Astrocyte of the cerebellum (primary cell): ENCODE measurements at places on chromosomes 13 and 19.

- DNase-seq: no peak
Observed at GRCh38 chr13:113106711-113107351, 1.2 kb downstream of the F7 start.

DNA sequence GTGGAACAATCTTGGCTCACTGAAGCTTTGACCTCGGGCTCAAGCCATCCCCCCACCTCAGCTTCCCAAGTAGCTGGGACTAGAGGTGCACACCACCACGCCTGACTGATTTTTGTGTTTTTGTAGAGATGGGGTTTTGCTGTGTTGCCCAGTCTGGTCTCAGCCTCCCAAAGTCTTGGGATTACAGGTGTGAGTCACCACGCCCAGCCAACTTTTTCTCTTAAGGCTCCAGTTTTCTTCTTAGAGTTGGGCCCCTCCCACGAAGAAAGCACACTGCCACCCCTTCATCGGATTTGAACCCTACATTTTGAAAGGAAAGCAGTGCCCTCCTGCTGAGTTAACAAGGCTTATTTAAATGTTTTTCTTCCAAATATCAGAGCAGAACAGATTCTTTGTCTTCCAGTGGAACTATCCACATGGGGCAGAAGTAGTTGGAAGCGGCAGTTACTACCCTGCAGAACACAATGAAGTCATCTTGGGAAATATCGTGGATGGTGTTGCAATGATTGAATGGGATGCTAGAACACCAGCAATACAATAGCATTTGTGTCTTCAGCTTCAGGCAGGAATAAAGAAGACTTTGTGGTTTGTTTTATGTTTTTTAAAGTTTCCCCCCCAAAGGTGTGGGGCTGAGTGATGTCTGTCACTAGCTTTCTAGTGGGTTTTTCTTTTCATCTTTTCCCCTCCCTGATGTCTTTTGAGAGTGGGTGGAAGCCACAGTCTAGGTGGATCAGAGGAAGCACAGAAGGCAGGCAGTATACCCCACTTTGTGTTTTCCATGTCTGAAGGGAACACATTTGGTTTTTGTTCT is 8.9 kb downstream of the ACTN4 start:
- peak; percentile 50 for DNase-seq

GRCh38 chr19:33774751-33775150 is 21.9 kb upstream of the KCTD15 start:
- DNase-seq: no peak

DNA sequence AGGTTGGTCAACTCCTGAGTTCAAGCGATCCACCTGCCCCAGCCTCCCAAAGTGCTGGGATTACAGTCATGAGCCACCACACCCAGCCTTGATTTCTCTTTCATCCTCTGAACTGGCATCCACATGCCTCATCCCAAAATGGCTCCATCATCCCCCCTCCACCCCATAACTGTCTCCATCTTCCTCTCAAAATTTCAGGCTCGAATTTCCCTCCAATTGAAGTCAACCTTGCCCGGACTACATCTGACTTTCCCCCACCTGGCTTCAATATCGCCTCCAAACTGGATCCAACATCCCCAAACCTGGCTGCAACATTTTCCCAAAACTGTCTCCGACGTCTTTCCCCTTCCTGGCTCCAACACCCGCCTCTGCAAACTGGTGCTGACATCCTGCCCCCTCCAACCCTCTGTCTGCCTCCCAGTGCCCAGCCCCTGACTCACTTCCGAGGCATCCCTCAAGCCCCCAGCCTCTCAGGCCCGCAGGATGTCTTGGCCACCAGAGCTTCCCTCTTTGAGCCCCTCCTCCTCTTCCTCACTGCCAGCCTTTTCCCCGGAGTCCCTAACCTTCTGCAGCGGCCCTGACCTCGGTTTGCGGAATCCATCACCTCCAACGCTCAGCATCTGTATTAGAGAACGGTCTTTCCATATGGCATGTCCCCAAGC is 943 bp downstream of the EXOC3L2 start:
- no peak for DNase-seq

- DNase-seq: no peak
Observed at GRCh38 chr19:31513841-31514240, 164.6 kb upstream of the TSHZ3 start.

DNA sequence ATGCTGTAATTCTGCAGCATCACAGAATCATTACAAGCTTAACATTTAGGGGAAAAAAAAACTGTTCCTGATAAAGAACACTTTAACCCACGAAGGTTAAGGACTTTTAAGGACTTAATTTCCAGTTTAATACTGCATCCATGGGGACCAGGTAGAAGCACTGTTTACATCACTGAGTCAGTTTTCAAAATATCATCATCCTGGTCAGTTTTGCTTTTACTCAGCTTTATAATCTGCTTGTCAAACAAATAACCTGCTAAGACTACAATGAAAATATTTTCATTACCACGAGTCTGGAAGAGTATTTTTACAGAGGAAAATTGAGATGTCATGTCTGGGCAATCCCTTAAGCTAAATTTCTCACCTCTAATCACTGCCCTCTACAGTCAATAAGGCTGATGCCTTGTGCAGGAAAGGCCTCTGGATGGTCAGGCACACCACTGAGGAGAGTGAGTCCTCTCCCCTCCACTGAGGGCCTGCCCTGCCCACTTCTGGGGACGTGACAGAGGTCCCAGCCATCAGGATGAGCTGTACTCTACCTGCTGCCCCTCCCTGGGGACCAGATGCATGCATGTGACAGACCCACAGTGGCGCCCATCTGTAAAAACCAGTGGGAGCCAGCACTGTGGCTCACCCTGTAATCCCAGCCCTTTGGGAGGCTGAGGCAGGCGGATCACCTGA is 31.0 kb downstream of the FOXO1 start:
- DNase-seq: no peak

GRCh38 chr13:67023130-67023876 is 206.8 kb downstream of the PCDH9 start:
- peak; percentile 99 for DNase-seq

DNA sequence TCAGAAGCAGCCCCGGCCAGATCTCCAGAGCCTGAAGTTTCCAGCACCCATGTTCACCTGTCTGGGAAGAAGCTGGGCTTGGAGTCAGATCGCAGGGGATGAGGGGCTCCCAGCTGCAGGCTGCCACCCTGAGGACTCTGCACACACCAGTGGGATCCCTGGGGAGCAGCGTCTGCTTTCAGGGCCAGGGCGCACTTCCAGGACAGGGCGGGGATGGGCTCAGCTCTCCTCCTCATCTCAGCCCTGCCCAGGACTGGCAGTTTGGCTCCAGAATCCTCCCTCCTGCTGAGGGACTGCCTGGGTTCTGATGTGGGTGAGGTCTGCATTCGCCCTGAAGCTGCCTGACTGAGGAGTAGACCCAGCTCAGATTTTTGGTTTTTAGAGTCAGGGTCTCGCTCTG is 3.5 kb downstream of the SLC7A9 start:
- no peak for DNase-seq

GRCh38 chr13:24716446-24716845 is 36.2 kb downstream of the ATP12A start:
- no peak for DNase-seq

DNA sequence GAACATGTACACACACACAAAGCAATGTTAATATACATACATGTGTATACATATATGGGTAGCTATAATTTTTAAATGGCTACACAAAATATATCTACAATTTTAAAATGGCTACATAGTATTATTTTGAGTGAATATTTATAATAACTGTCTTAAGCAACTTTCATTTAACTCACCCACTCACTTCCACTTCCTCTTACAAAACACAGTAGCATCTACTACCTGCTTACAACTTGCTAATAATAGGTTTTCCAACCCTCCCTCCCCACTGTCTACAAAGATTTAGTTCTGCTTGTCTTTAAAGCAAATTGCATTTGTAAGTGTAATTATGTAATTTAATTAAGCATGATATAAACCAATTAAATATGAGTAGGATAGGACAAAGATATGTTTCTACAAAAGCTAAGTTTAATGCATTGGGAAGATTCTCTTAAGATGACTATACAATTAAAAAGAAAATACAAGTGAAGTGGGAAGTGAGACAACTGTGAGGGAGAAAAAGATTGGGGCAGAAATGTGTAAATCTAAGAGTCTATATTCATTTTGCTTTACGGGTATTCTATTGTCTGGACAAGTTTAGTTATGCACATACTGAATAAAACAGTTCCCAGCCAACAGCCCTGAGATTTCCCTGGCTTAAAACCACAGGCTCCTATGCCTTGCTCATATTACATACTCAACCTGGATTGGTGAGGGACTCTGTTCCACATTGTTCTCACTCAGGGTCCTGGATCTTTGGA is 583.1 kb downstream of the EFNB2 start:
- DNase-seq: no peak

GRCh38 chr13:48158290-48158689 is 63.4 kb upstream of the MED4 start:
- DNase-seq: no peak

- no peak for DNase-seq
Observed at GRCh38 chr19:53545271-53546065, 7.5 kb downstream of the ZNF331 start.

- no peak for DNase-seq
Observed at GRCh38 chr19:24052811-24053210, 34.2 kb upstream of the ZNF254 start.

GRCh38 chr19:51698296-51698695 is 5.2 kb downstream of the SPACA6 start:
- DNase-seq: no peak

- DNase-seq: no peak
Observed at GRCh38 chr19:12800923-12801465, 606 bp downstream of the PRDX2 start.

GRCh38 chr19:18109733-18110608 is 12.4 kb downstream of the MAST3 start:
- no peak for DNase-seq

DNA sequence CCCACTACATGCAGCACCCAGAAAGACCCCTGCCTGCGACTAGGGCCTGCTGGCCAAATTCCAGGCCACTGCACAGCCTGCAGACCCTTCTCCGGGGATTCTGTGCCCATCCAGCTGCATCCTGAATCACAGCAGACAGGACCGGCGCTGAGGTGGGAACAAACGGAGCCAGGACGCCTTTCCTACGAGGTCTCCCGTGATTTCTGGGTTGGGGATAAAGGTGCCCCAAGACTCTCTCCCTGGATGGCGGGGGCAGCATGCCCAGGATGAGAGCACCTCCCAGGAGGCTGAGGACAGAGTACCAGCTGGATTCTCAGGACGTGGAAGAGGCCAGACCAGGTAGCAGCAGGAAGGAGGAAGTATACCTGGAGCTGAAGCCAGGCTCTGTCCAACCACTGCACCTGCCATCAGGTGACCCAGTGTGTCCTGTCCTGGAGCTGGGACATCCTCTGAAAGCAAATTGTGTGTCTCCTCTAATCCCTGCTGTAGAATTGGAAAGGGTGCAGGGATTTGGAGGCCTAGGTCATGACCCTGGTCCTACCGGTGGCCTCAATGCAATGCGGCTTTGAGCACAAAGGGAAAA is 3.4 kb upstream of the FUT5 start:
- no peak for DNase-seq

- no peak for DNase-seq
Observed at GRCh38 chr19:45215391-45216191, 29.6 kb downstream of the EXOC3L2 start.

DNA sequence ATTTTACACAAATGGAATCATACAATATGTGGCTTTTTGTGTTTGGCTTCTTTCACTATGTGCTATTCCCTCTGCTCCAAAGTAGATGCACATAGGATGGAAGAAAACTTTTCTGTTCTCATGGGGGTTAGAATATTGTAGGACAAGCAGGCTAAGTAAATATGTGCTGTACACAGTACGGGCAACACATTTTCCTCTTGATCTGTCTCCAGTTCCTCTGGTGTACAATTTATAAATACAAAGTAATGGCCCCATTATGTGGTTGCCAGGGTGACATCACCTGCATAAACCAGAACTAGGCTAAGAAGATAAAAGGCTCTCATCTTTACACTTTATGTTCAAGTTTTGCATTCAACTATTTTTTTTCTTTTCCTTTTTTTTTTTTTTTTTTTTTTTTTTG is 41.0 kb upstream of the SOX21 start:
- DNase-seq: no peak

DNA sequence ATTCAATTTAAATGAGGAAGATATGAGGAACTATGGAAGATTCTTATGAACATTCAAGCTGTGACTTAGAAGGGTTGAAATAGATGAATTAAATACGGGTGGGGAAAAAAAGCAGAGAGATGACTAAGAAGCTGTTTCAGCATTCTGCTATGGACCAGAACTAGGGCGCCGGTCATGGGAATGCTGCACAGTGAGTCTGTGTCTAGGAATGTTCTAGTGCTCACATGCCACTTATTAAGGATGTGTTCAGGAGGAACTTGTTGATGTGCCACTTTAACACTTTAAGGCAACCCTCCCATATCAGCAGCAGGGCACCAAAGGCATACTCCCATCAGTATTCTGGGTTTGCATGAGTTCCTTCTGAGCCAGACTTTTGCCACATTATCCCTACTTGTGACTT is 152.1 kb downstream of the POSTN start:
- peak; percentile 50 for DNase-seq

DNA sequence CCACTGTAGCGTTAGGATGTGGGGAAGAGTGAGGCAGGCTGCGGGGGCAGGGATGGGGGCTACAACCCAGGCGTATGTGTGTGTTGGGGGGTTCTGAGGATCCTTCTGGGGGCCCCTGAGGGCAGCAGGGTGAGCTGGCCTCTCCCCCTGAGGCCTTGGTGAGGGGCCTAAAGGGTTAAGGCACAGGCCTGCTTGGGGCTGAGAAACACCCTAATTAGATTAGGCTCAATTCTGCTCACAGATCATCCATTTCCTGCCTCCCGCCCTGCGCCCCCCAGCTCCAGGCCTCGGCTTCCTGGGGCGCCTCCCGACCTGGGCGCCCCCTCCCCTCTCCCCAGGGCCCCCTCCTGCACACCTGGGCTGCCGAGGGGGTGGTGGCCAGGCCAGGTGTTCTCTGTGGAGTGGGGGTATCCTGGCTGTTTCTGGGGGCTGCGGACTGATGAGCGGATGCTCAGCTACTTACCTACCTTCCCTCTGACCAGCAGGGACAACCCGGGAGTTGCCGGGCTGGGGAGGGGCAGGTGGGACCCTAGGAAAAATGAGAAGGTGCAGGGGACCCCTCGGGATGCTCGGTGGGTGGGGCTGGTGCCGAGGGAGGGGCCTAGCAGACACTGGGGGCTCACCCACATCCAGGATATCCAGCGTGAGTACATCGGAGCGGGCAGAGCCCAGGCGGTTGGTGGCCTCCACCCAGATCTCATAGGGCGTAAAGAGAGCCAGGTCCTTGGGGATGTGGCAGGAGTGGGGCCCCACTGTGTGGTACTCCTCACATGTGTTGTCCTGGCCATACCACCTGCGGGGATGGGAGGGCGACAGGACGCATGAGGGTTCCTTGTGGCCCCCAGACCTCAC is 8.6 kb downstream of the CRLF1 start:
- DNase-seq: no peak

- no peak for DNase-seq
Observed at GRCh38 chr13:101267656-101268055, 148.7 kb downstream of the NALCN start.

GRCh38 chr13:83819611-83820010 is 62.7 kb downstream of the SLITRK1 start:
- peak; percentile 12 for DNase-seq
